ENCODE measurements at places on chromosomes 1 and 21. TPM values are rescaled to one million over a fixed set of nuclear protein-coding genes. Genes with fewer than 3 reads are reported as not detected.
A peak's percentile ranks its signal among the peaks of the same experiment; 100 is the strongest.

- DNase-seq: no peak
These were observed 14.0 kb downstream of the DCST2 start for GRCh38 chr1:155019377-155020245.

- no peak for DNase-seq
These were observed 87.4 kb upstream of the MACF1 start for GRCh38 chr1:39116860-39117728.

Gene CRYBG2
- 4.5 TPM for total RNA-seq

- no peak for DNase-seq
These were observed 61.4 kb upstream of the TNFSF18 start for GRCh38 chr1:173112129-173112528.

GRCh38 chr1:223717695-223718363 lies 5.5 kb downstream of the CAPN2 start:
- DNase-seq: peak; percentile 39

DNA sequence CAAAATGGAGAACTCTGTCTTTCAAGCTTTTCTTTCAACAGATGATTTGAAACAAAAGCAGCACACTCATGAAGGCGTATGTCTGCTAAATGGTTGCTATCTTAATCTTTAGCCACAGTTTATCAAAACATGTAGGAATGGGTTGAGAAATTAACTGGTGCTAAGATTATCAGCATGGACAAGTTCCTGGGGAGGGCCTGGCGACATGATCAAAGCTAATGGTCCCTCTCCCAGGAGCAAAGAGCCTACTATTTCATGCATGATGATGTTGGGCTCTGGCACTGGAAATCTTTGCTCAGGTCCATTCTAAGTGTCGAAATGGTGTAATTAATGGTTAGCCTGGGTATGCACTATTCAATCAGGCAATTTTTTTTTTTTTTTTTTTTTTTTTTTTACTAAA lies 91.7 kb downstream of the SLC45A1 start:
- DNase-seq: no peak

DNA sequence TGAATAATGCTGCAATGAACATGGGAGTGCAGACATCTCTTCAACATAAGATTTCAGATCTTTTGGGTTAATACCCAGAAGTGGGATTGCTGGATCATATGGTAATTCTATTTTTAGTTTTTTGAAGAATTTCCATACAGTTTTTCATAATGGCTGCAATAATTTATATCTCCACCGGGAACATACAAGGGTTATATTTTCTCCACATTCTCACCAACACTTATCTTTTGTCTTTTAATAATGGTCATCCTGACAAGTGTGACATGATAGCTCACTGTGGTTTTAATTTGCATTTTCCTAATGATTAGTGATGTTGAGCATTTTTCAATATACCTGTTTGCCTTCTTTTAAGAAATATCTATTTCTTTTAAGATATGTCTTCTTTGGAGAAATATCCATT lies 44.5 kb upstream of the WARS2 start:
- no peak for DNase-seq

Gene IL12RB2
- 29.7 TPM for total RNA-seq

DNA sequence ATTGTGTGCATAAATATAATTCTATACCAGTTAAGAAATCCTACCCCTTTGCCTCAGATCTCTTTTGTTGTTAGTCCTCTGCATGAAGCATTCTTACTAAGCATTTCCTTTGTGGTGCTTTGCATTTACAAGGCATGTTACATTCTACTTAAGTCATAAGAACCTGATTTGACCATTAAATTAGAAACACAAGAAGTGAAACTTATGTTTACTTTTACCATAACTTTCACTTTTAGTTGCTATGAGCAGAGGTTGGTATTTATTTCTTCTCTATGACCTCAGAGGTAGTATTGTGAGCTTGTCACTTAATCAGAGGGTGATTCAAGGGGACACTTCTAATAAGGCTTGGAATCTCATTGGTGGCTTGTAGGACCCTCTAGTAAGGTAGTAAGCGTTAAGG lies 9.0 kb downstream of the FAM20B start:
- DNase-seq: no peak

Gene MAN1A2
- 21.1 TPM for total RNA-seq

- no peak for DNase-seq
These were observed 161.9 kb downstream of the ZBTB18 start for GRCh38 chr1:244212797-244213475.

Gene MNDA
- total RNA-seq: not detected

GRCh38 chr1:85573322-85573721 lies 7.2 kb upstream of the CCN1 start:
- DNase-seq: no peak

Gene IGSF9
- total RNA-seq: not detected

GRCh38 chr1:40861224-40862003 lies 749 bp downstream of the CITED4 start:
- DNase-seq: peak; percentile 57

GRCh38 chr1:39149509-39149908 lies 55.0 kb upstream of the MACF1 start:
- DNase-seq: no peak

DNA sequence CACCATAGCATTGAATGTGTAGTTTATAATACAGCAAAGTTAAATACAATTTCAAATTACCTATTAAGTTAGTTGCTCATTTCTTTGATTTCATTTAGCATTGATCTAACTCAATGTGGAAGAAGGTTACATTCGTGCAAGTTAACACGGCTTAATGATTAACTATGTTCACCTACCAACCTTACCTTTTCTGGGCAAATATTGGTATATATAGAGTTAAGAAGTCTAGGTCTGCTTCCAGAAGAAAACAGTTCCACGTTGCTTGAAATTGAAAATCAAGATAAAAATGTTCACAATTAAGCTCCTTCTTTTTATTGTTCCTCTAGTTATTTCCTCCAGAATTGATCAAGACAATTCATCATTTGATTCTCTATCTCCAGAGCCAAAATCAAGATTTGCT lies at the start of gene ANGPTL3:
Gene ANGPTL3, plus strand, starts transcription at position 240 of the 400 bp plus-strand sequence. Its CDS starts 47 bp downstream, at position 287.
- DNase-seq: no peak

Gene SYDE2
- 5.2 TPM for total RNA-seq

GRCh38 chr1:102693345-102693744 lies 415.0 kb downstream of the COL11A1 start:
- DNase-seq: no peak

Gene GRIK3
- total RNA-seq: not detected

GRCh38 chr1:242411901-242412300 lies 112.6 kb downstream of the PLD5 start:
- no peak for DNase-seq

- no peak for DNase-seq
These were observed 1.2 kb downstream of the PTTG1IP start for GRCh38 chr21:44872323-44872648.

- DNase-seq: no peak
These were observed 18.5 kb upstream of the ATP13A2 start for GRCh38 chr1:17030206-17030605.

- DNase-seq: peak; percentile 30
These were observed 26.0 kb downstream of the S1PR1 start for GRCh38 chr1:101262630-101263348.

DNA sequence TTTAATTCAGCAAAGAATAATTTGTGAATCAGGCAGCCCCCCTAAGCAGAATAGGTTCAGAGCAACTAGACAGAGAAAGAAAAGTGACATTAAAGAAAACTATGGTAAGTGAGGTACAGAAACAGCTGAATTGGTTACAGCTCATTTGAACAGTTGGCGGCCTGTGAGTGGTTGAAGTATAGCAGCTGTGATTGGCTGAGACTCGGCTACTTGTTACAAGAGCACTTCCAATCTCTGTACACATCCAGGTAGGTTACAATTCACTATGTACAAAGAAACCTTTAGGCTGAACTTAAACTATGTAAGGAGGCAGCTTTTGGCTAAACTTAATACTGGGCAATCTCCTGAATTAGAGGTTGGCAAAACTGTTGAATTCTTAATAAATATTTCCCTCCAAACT lies 171.1 kb upstream of the LHX8 start:
- no peak for DNase-seq

Gene CD5L
- not detected for total RNA-seq

GRCh38 chr1:247337961-247338360 lies 6.3 kb upstream of the ZNF496 start:
- DNase-seq: no peak

Gene ZNF692
- total RNA-seq: 85.6 TPM

GRCh38 chr1:245804696-245805095 lies 649.9 kb downstream of the KIF26B start:
- DNase-seq: no peak

DNA sequence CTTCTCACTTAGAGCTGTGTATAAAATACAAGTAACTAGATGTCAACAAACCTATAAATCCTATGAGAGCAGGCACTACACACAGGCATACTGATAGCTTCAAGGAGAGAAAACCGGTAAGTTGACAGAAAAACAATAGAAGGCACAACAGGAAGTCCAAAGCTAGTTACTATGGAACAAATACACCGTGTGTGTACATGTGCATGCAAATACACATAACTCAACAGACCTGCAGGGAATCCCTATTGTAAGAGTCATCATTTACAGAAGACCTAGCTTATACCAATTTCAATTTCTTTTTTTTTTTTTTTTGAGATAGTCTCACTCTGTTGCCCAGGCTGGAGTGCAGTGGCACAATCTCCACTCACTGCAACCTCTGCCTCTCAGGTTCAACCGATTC lies 26.3 kb downstream of the JAK1 start:
- DNase-seq: no peak

DNA sequence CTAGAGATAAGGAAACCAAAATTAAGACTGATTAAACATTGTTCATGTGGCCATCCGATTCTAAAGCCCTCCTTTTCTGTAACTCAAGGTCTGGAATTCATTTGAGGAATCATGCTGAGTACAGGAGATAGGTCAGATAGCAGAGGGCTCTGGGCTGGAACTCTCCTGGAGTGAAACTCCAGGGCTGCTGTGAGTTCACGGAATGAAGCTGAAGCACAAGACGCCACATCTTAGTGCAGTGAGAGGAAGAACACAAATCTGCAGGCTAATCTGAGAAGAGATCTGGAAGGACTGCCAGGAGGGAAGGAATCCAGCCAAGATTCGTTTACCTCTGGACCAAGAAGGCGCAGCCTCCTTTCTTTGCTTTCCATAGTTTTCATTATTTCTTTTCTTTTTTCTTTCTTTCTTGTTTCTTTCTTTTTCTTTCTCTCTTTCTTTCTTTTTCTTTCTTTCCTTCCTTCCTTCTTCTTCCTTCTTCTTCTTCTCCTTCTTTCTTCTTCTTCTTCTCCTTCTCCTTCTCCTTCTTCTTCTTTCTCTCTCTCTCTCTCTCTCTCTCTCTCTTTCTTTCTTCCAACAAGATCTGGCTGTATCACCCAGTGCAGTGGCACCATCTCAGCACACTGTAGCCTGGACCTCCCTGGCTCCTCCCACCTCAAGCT lies 74.8 kb upstream of the ATP1B1 start:
- DNase-seq: no peak

GRCh38 chr1:47712596-47713299 lies 274.9 kb downstream of the FOXD2 start:
- no peak for DNase-seq

Gene FLAD1
- 31.5 TPM for total RNA-seq

Gene RNF186
- total RNA-seq: not detected

GRCh38 chr1:14010476-14010875 lies 310.5 kb downstream of the PRDM2 start:
- DNase-seq: no peak

Gene POMGNT1
- total RNA-seq: 28.1 TPM

Gene CFHR2
- total RNA-seq: not detected

Gene SLC35F3
- 3.1 TPM for total RNA-seq

- DNase-seq: peak; percentile 82
These were observed 79.9 kb downstream of the MORN1 start for GRCh38 chr1:2311184-2312032.

Gene COL9A2
- 5.4 TPM for total RNA-seq

- DNase-seq: no peak
These were observed 17.3 kb downstream of the LTN1 start for GRCh38 chr21:28975397-28975796.

GRCh38 chr1:214272964-214273533 lies 7.9 kb upstream of the SMYD2 start:
- no peak for DNase-seq

Gene CD53
- total RNA-seq: 257 TPM

Gene B3GALT2
- 0.18 TPM for total RNA-seq

- DNase-seq: no peak
These were observed 3.2 kb upstream of the KRTAP10-6 start for GRCh38 chr21:44595524-44595923.

Gene LCE2B
- total RNA-seq: not detected

- DNase-seq: no peak
These were observed 200.2 kb downstream of the PDE4B start for GRCh38 chr1:65992831-65993271.

DNA sequence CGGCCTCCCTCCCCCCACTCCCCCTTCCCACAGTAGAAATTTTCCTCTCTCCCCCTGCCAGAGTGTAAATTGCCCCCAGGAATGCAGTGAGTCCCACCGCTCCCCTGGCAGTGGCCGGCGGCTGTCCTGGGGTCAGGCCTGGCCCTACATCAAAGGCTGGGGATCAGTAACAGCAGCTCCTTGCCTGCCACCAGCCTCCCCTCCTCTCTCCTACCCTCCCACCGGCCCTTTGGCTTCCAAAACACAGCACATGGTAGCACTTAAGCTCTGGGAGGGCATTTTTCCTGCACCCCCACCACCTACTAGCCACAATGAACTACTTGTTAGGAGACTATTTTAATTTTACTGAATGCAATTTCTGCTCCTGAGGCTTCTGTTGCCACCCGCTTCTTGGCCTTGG lies 9.0 kb upstream of the COL8A2 start:
- DNase-seq: no peak

- DNase-seq: no peak
These were observed 316.2 kb downstream of the HMCN1 start for GRCh38 chr1:186050360-186050759.

GRCh38 chr1:211198111-211198510 lies 61.1 kb upstream of the RCOR3 start:
- DNase-seq: no peak

GRCh38 chr1:230091473-230092231 lies 24.6 kb downstream of the GALNT2 start:
- no peak for DNase-seq

GRCh38 chr1:231185391-231185790 lies 23.5 kb downstream of the TRIM67 start:
- DNase-seq: no peak

DNA sequence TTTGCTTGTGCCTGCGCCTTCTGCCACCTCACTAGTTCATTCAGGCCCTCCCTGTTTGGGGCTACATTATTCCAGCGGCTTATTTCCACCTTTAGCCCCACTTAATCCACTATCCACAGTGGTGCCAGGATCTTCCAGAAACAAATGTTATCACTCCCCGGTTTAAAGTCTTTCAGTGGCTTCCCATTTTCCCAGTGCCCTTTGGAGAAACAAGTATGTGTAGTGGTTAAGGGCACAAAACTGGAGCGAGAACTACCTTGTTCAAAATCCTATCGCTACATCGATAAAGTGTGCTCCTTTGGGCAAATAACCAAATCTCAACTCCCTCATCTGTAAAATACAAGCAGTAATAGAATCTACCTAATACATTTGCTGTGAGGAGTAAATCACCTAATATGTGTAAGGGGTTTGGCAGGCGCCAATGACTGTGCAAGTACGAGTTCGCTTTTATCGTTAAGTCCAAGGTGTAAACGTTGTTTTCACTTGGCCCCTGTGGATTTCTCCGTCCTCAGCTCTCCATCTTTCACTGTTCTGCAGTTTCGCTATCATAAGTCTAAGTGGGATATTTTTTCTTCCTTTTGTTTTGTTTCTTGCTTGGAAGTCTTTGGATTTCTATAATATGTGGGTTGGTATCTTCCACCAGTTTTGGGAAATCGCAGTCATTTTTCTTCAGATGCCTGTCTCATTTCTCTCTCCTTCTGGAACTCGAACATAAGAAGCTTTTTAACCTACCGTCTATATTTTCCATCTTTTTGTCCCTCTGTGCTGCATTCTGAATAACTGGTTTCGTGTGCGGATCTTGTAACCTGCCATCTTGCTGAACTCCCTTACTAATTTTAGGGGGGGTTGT lies 844 bp upstream of the MEAF6 start:
- no peak for DNase-seq
